Heart left ventricle (tissue), 16 donors: ENCODE measurements at places on chromosomes 3 and 15.

GRCh38 chr3:69012800-69013252 is 658 bp downstream of the EOGT start:
- peak; percentile 71 for DNase-seq

DNA sequence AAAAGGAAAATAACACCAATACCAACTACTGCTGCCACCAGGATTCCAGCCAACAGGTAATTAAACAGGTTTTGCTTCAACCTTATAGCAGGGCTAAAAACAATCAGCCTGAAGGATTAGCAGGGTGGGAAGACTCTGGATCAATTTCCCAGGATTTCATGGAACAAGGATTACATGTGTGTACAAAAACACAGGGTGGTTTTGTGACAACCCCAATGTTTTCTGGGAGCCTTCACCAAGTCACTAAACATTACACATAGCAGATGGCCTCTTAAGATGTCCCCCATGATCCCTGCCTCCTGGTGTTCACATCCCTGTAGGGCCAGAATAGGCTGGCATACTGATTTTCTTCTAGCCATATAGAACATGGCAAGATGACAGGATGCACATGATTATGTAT is 42.8 kb upstream of the ARHGEF3 start:
- no peak for DNase-seq

GRCh38 chr3:30042274-30042859 is 564.0 kb upstream of the TGFBR2 start:
- DNase-seq: peak; percentile 55

DNA sequence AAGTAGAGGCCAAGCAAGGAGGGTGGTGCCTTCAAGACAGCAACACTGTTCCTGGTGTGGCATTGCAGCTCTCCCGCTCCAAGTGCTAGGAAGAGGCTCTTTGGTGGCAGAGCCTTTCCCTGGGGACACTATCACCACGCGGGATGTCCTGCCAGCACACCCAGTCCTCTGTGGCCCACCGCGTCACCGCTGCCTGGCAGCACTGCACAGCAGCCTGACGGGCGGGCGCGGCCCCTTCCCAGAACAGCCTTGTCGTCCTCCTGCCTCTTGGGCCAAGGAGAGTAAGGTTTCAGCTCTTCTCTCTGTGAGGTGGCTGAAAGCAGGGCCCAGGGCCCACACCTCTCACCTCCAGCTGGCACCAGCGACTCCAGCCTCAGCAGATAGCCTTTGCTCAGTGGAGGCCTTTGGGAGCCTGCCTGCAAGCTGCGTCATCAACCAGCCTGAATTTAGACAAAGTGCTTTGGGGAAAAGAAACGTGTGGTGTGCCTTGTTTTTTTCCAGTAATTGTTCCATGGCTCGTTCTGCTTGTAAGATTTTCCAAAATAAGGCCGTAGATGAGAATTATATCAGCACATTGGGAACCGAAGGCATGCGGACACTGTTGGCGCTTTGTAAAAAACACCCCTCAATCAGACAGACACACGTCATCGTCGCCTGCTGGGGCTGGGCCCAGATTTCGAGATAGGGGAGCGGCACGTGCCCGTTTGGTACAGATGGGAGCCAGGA is 65.0 kb downstream of the AAGAB start:
- peak; percentile 92 for DNase-seq

DNA sequence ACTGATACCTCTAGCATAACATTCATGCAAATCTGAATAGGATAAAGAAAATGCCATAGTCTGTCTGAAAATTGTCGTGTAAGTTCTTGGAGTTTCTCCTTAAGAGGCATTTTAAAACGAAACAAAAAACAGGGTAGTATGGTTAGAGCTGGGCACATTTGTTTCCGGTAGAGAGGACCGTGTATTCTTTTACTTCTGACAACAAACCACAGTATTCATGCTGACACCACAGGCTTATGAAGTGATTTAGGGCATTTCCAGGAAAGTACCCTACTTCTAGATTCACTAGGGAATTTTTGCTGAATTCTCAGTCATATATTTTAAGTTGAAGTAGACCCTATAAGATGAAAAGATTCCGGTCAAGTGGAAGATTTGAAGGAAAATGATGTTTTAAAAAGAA is 541.3 kb downstream of the UNC13C start:
- DNase-seq: no peak

DNA sequence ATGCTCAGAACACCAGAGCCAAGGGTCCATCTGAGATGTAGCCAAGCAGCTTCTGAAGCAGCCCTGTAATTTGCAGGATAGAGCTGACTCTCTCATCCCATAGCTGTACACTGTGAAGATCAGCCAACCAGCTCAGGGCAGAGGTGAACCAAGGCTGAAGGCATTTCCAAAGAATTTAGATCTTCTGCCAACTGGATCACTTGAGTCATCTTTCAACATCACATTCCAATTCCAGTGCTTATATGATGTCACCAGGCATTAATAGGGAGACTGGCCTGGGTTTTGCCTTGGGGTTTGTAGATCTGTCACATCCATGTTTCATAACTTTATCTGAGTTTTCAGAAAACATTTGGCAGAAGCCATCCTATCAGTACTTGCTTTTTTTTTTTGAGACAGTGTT is 98.2 kb downstream of the NR2F2 start:
- peak; percentile 36 for DNase-seq

GRCh38 chr3:12953201-12953995 is 112.0 kb upstream of the RPL32 start:
- no peak for DNase-seq

DNA sequence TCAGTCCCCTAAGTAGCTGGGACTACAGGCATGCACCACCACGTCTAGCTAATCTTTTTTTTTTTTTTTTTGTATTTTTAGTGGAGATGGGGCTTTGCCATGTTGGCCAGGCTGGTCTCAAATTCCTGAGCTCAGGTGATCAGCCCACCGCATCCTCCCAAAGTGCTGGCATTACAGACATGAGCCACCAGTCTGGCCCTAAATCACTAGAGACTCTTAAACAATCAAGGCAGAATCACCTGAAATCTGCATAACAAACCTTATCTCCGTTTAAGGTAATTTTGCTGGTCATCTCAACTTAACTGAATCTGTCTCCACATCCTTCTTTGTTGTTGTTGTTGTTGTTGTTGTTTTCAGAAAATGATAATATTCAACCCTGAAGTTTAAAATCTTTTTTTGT is 5.6 kb upstream of the TRMT10C start:
- DNase-seq: no peak

DNA sequence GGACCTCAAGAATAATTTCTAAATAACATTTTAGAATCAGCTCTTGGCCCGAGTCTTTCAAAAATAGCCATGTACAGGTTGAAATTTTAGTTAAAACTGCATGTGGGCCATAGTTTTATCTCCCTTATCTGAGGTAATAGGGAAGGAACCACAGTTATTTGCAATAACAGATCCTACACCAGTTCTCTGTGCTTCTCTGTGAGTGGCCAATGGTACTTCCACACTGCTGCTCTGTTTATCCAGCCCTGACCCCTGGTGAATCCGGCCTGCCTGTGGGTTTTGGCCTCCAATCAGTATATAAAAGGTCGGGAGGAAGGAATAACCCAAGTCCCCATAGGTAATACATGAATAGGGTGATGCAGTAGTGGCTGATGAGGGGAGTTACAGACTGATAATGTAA is 48.0 kb upstream of the TNIK start:
- no peak for DNase-seq

- no peak for DNase-seq
Observed at GRCh38 chr3:152438181-152438580, 169.5 kb downstream of the MBNL1 start.

DNA sequence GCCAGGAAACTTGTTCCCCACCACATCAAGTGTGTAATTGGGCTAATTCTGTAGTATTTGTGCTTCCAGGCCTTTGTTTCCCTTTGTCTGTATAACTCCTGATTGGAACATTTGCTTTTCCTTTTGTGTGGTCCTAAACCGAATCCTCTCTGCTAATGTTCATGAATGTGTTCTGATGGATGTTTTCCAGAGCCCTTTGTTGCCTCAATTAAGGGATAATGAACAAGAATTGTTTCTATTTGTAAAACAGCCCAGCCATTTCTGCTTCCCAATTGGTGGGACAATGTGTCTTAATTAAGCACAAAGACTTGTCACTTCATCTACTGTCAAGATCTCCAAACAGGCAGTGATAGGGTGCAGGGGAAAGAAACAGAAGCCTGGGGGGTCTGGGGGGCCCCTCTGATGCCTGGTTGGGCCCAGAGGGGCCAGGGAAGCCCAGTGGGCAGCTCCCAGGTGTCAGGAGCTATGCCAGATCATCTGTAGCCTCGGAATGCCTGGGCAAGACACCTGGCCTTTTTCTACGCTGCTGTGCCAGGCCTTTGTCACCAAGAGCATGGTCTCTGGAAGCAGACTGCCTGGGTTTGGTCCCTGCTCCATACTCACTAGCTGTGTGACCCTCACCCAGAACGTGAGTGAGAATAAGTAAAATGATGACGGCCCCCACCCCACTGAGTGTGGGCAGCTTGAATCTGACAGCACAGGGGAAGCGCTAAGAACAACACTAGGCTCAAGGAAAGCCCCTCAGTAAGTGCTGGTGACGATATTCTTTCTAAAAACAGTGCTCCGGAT is 116.6 kb upstream of the PRR20G start:
- peak; percentile 6 for DNase-seq
